ENCODE measurements at places on chromosomes 3 and 15.
A peak's percentile ranks its signal among the peaks of the same experiment; 100 is the strongest.

GRCh38 chr15:94066046-94066445, 165.3 kb upstream of the MCTP2 start:
- no peak for DNase-seq

DNA sequence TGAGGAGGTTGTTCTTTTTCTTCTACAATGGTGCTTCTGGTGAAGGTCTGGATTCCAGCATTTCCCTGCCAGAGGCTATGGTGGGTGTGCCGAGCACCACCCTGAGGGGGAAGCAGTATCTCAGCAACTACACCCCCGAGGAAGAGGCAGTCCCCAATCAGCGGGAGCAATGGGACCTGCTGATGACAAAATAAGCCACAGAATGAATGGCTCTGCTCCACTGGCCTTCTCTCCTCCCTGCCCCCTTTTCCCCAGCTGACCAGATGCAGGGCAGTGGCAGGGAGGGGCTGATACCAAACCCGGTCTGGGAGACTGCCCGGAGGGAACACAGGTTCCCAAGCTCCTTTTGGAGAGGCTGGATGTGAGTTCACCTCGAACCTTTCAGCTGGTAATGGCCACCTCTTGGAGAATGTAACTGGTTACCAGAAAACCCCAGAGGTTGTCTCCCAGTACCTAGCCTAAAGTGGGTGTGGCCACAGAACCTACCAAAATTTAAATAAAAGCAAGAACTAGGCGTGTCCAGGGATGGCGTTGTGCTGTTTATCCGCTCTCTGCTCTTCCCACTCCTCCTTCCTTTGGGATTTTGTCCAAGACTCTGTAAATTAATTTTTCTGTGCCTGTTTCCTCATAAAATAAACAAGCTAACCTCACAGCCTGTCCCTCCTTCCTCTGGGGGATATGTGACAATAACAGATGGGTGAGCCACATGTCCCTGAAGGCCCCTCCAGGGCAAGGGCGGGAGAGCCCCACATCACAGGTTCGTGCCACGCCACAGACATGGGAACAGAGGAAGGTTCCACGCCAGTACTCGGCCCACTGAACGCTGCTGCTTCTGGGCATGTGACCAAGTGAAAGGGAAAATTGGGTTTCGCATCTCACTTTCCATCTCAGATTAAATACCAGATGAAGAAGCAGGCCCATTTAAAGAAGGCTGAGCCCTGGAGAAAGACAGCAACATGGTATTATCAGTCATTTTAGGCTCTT, 35.1 kb upstream of the SPTBN5 start:
- DNase-seq, result no peak

GRCh38 chr3:82079335-82079890, 318.0 kb upstream of the GBE1 start:
- no peak for DNase-seq

DNA sequence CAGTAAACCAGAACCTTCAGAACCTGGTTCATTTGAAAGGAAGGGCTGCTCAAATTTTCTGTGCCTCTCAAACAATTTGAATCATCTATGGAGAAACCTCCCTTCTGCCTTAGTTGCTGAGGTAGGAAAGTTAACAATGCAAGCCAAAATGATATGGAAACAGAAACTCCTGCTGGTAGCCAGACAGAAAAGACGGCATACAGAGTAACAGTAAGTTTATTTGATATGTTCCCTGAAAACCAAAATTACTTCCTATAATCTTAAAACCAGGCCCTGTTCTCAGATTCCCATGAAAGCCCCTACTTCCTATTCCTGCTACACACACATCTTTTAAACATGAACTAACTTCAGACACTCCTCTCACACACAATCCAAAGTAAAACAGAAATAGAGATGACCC, 86.2 kb downstream of the TBC1D5 start:
- DNase-seq, result no peak

- DNase-seq, result no peak
Measured at GRCh38 chr3:148708409-148708808, 10.7 kb downstream of the AGTR1 start.

DNA sequence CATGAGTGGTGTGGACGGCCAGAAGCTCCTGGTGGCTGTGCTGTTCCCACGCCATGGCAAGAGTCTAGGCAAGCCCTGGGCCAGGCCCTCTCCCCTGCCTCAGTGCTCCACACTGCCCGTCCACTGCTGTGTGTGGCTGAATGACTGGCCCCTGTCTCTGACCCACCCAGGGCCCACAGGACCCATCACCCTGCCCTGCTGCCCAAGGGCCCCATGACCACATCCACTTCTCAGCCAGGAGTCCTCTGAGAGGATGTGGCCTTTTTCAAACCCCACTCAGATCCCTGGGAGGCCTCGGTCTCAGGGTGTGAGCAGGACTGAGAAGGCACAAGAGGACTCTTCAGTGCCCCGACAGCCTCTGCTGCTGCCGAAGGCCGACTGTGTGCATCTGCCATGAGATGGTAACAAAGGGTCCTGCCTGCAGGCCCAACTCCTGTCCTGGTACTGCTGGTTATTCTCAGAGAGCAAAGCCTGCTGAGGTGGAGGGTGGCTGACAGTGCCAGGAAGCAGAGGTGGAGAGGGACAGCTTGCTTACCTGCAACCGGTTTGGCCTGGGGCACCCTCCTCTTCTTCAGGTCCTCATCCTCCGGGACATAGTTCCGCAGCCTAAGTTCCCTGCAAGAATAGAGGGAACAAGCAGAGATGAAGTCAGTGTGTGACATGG, 47.5 kb downstream of the PTH1R start:
- no peak for DNase-seq

GRCh38 chr3:23256741-23257435, 53.8 kb downstream of the UBE2E2 start:
- DNase-seq, result no peak

DNA sequence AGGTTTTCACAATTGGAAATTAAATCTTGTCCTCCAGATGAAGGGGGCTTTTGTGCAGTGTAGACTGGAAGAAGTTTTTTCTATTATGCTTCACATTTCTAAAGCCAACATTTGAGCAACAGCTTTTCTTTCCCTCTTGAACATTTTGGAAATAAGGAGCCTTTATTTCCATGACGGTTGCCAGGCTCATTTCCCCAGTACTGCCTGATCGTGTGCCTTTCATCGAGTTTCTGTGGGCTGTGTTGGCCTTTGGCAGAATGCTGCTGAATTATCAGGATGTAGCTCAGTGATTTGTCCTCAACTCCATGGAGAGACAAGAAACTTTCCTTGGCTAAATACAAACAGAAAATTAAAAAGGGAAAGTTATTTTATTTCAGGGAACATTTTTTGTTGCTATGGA, 314.8 kb upstream of the LRRC3B start:
- no peak for DNase-seq

- no peak for DNase-seq
Measured at GRCh38 chr15:42270551-42270950, 2.5 kb upstream of the GANC start.

GRCh38 chr15:81098861-81099651, 35.0 kb upstream of the CFAP161 start:
- DNase-seq, result peak; percentile 89

GRCh38 chr3:24650839-24651238, 156.2 kb upstream of the THRB start:
- no peak for DNase-seq

DNA sequence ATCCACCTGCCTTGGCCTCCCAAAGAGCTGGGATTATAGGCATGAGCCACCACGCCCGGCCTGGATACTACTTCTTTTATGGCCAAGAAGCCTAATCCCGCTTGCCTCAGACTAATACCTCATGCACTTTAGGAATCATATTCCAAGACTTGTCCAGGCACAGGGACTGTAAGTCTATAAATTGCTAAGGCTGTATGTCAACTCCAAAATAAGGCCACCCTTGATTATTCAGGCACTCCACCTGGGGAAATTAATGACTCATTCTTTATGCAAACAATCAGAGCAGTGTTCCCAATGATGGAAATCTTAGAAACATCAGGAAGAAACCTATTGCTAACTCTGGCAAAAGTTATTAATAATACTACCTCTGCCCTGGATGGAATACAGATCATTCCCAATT, 98.4 kb downstream of the ERC2 start:
- DNase-seq, result no peak

GRCh38 chr3:141840737-141841544, 35.5 kb upstream of the ATP1B3 start:
- no peak for DNase-seq

GRCh38 chr3:86969500-86970189, 21.3 kb downstream of the VGLL3 start:
- peak; percentile 68 for DNase-seq

DNA sequence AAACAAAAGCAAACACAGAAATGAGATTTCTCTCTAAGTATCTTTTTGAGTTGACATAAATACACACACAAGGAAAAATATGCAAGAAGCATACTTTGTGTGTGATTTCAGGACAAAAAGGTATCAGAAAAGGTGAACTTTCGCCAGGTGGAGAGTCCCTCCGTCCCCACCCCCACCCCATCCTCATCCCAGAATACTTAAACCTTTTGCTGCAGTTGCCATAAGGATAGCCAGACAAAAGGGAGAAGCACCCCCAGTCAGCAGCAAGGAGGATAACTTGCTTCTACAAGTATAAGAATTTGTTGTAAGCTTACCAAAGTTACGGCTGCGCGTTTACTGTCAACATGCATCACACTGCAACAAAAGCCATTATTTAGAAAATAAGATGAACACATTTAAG, 10.3 kb downstream of the FOXP1 start:
- DNase-seq, result no peak

DNA sequence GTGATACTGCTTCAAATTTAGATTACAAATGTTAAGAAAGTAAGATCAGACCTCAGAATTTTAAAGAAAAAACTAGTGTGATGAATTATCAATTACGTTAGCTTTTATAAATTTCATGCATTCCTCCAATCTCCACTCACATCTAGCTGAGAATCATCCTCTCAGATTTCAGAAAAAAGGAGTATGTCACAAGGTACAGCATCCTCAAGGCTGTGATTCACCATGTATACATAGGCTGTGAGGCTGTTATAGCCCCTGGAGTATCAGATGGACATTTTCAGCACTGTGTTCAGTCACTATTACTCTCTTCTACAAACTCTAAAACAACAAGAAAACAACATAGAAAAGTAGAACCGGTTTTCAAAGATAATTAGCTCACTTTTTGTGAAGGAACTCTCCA, 214.4 kb downstream of the PCCB start:
- no peak for DNase-seq

DNA sequence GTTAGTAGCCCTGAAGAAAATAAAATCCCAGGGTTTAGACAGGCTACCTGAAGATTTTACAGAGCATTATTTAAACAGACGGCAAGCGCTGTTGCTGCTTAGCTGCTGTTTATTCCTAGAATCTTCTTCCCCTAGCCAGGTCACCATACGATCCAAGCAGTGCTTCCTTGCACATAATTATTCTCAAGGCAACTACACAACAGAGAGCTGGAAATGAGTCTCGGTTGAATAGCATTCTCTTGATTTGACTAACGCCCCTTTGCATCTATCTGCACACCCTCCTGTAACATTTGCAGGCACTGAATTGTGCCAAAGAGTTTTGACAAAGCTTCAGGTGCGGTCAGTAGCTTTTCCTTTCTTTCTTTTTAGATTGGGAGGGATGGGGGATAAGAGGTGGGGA, 564.4 kb downstream of the TBL1XR1 start:
- no peak for DNase-seq

DNA sequence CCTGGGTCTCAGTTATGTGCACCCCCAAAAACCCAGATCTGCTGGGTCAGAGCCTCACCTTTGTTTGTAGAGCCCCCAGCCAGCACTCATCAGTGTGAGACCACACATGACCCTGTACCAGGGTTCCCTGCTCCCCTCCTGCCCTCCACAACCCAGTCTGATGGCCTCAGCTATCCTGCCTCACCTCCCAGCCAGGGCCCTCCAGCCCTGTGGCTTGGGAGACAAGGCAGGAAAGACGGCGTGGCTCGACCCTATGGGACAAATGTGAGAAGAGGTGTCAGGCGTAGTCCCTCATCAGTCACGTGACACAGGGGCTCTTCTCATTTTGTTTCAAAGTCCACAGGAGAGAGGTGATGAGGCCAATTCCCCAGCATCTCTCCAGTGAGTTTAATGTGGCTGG, 28.3 kb upstream of the PRR23E start:
- DNase-seq, result no peak

DNA sequence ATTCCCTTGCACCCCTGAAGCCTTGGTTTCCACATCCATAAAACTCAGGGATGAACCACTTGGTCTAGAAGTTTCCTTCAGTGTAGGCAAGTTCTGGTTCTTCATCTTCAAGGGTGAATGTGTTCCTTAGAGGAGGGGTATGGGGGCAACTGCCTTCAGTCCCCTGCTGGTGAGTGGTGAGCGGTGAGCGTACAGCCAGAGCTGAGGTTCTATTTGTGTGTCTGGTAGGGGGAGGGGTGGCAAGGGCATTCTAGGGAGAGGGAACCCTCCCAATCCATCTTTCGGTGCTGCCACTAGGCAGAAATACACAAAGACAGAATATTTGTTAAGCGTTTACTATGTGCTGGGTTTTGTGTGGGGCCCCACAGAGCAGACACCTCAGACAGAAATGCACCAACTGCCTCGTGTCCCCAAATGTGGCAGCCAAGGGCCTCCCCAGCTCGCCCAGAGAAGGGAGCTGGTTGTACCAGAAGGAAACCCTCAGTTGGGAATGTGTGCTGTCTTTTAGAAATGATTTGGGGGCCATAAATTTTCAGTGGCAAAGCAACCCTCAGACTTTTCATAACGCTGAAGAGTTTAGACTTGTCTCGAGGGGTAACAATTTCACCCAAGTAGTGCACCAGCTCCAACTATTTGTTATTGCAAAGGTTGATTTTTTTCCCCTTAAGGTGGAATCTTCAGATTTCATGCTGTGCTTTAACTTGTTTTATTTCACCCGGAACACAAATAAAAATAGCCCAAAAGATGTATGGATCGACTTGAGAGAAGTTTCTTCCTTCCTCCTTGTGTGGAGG, 137.6 kb downstream of the FBLN2 start:
- no peak for DNase-seq

- no peak for DNase-seq
Measured at GRCh38 chr3:137259089-137259488, 301.3 kb downstream of the IL20RB start.

DNA sequence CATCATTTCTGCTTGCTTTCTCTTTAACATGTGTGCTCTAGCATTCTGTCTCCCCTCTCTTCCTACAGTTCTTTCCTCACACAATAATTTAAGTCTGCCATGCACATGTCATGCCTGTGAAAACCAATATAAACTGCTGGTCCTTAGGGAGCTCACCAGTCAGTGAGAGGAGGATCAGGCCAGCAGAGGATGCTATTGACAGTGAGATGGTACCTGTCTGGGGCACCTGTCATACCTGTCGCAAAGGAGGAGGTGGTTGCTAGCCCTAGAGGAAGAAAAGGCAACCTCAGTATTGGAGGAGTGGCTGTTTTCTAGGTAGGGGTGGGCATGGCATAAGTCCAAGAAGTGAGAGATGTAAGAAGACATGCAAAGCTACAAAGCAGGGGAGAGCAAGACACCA, 194.6 kb downstream of the GABRG3 start:
- DNase-seq, result no peak
